Pulmonary artery endothelial cell (primary cell): ENCODE measurements at places on chromosomes 5 and 9. TPM values are rescaled to one million over a fixed set of nuclear protein-coding genes. Genes with fewer than 3 reads are reported as not detected.
A peak's percentile ranks its signal among the peaks of the same experiment; 100 is the strongest.

- DNase-seq: no peak
Observed at GRCh38 chr9:95132366-95133324, 184.9 kb downstream of the FANCC start.

DNA sequence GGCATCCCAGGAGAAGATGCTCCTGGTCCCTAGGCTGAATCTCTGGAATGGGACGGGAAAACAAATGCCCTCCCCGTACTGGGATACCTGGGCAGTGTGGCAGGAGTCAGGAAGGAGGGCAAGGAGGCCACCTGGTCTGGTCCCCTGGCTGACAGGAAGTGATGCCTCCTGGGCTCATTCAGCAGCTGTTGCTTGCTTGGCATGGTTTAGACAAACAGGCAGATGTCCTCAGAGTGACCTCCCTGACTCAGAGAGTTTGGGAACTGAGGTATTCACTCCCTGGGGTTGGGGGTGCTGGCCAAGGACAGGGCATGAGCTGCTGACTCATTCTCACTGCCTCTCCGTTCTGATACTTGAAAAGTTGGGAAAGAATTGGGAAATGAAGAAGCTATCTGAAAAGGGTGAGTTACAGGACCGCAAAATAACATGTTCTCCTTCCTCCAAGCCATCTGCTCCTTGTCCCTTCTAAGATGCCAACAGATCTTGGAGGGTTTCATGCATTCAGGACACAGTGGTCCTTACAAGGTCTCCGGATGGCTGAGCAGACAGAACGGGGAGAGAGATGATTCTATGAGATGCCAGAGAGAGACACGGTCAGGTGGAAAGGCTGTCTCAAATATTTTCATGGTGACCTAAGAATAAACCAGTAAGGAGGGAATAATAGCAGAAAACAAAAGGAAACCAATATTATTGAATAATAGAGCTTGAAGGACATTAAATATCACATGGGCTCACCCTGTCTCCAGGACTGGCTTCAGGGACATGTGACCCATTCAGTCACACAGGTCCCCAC, 534.5 kb downstream of the BNC2 start:
- peak; percentile 57 for DNase-seq

GRCh38 chr5:134289509-134290113, 63.7 kb upstream of the PPP2CA start:
- DNase-seq: peak; percentile 46

LSM11 gene
- total RNA-seq: 9.9 and 12.1 TPM in 2 replicates

PCDHGB5 gene
- 8.7 and 12.3 TPM in 2 replicates for total RNA-seq

GPR150 gene
- total RNA-seq: 0.20 and 0.32 TPM in 2 replicates

SHOC1 gene
- not detected in 2 replicates for total RNA-seq

GRCh38 chr9:78669591-78669990, 372.7 kb downstream of the PSAT1 start:
- no peak for DNase-seq

GRCh38 chr9:115296831-115297565, 179.0 kb upstream of the TNC start:
- no peak for DNase-seq

DNA sequence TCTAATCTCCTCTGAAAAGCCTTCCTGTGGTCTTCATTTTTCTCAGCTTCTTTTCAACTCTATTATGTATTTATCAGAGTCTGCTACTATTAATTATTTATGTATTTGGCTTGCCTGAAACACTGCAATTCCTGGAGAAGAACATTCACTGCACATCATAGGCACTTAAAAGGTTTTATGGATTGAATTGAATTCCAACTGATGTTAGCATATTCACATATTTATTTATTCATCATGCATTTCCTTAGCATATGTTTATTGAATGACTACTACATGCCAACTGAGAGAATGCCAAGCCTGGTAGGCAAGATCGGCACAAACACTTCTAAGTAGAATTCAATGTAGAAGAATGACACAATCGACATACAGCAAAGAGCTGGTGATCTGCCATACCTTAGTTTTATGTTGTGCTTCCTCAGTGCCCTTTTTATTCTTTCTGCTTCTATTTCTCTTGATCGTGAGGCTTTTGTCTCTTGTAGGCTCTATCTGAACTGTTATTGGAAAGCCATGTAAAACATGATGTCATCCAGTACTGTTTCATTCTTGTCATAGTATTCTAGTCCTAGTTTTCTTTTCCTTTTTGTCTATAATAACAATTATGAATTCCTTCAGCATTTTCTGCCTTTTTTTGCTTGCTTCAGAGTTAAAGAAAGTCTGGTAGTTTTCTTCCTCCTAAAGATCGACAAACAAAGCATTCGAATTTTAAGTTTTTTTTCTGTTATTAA, 454.2 kb downstream of the TLE4 start:
- no peak for DNase-seq

ZBTB43 gene
- 7.4 and 7.8 TPM in 2 replicates for total RNA-seq

- DNase-seq: no peak
Observed at GRCh38 chr5:154087260-154087659, 48.5 kb downstream of the MFAP3 start.

GRCh38 chr5:165779505-165779904, 2274.1 kb downstream of the MAT2B start:
- DNase-seq: no peak

ANXA2R gene
- 1.2 and 1.4 TPM in 2 replicates for total RNA-seq

- no peak for DNase-seq
Observed at GRCh38 chr9:86902586-86902985, 44.7 kb downstream of the GAS1 start.

DNA sequence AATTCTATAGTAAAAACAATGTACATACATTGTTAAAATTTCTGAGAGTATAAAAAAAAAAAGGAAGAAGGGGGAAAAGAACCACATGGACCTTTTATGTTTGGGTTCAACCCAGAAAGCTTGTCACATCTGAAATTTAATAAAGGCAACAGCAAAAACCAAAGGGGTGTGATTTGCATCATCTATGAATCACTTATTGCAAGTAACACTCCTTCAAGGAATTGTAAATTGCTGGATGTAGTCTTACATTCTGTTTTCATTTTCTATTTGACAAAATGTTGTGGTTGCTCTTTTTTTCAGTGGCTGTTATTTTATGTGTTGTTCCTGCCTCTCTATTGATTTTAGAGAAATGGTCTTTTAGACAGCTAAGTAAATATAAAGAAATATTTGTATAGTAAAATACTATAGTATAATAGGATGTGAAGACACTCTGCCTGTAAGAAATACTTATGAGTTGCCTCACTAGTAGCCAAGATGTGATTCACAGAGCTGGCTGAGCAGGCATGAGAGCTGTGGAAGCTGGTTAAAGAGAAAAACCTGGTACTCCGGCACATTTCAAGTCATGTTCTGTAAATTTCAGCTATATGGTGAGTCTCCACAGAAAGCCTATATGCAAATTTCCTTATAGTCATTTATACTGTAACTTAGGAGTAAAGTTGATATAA, 131.1 kb upstream of the CNTLN start:
- no peak for DNase-seq

LHX3 gene
- total RNA-seq: not detected in 2 replicates

GRCh38 chr5:126182971-126183695, 240.1 kb upstream of the GRAMD2B start:
- no peak for DNase-seq

- no peak for DNase-seq
Observed at GRCh38 chr5:114977979-114978573, 191.6 kb downstream of the TRIM36 start.

DNAJC21 gene
- total RNA-seq: 29.9 and 53.2 TPM in 2 replicates

GRCh38 chr5:135991429-135991828, 36.6 kb upstream of the LECT2 start:
- DNase-seq: no peak

GPR151 gene
- total RNA-seq: 0.04 TPM in 1 of 2 replicates, not detected in the other

INSYN2B gene
- 8.8 and 21.4 TPM in 2 replicates for total RNA-seq

DNA sequence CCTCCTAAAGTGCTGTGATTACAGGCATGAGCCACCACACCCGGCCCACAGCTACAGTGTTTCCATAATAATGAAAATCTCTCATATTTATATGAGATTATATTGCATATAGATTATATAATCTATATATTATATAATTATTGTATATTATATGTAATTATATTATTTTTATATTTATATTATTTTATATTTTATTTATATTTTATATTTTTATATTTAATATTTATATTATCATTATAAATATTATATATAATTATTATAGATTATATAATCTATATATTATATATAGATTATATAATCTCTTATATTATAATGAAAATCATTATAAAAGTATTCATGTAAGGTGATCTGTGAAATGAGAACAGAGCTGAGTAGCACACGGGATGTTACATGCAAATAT, 11.5 kb downstream of the ANKRD18B start:
- DNase-seq: no peak

GLDC gene
- 16.5 and 19.4 TPM in 2 replicates for total RNA-seq
